ENCODE measurements at places on chromosomes 3 and 15.
A peak's percentile ranks its signal among the peaks of the same experiment; 100 is the strongest.

DNA sequence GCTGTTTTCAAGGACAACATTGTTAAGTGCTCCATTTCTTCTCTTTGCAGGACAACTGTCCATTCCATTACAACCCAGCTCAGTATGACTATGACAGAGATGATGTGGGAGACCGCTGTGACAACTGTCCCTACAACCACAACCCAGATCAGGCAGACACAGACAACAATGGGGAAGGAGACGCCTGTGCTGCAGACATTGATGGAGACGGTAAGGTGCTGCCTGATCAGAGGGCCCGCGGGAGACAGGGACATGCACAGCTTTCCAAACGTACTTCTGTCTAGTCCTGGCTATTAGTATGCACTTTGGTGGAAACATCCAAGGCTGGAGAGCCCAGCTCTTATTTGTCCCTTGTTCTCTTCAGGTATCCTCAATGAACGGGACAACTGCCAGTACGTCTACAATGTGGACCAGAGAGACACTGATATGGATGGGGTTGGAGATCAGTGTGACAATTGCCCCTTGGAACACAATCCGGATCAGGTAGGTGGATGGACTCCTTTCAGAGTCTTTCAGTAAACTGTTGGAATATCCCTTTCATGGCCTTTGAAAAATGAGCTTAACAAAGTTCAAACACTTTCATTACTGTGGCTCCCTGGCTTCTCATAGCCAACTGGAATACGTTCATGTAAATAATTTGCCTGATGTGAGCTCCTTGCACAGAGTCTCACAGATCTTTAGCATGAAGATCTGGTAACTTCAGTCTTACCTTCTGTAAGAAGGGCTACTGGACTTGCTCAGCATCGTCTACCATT lies 10.4 kb downstream of the THBS1 start:
- DNase-seq = peak; percentile 48

DNA sequence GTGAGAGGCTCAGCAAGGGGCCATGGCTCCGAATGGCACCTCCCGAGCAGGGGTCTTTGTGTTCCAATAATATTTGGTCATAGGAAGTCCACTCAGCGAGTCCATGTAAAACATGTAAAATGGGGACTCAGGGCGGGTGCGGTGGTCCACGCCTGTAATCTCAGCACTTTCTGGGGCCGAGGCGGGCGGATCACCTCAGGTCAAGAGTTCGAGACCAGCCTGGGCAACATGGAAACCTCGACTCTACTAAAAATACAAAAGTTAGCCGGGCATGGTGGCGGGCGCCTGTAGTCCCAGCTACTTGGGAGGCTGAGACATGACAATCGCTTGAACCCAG lies 26.4 kb downstream of the EFCC1 start:
- DNase-seq = no peak

- DNase-seq = peak; percentile 8
Measured at GRCh38 chr3:194833114-194833910, 147.6 kb downstream of the FAM43A start.

- DNase-seq = no peak
Measured at GRCh38 chr15:89367485-89368451, 33.1 kb upstream of the POLG start.

- no peak for DNase-seq
Measured at GRCh38 chr3:30539206-30539605, 67.2 kb upstream of the TGFBR2 start.

DNA sequence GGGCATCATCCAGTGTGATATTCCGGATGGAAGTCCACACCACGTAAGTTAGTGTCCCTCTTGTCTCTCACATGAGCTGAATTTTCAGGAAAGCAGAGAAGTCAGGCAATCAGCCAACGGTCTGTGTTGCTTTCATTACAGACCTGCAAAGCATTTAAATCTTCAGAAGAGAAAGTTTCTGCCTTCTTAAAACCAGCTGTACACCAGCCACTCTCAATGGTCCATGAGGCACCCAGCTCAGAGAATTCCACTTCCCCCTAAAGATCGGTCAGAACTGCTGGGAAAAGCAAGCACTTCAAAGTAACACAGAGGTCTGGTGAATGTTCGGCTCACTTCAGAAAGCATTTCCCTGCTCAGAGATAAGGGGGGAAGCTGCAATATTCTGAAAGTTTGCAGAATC lies 903.7 kb downstream of the EPHA3 start:
- no peak for DNase-seq

GRCh38 chr3:41117398-41117870 lies 81.9 kb upstream of the CTNNB1 start:
- DNase-seq = peak; percentile 93

DNA sequence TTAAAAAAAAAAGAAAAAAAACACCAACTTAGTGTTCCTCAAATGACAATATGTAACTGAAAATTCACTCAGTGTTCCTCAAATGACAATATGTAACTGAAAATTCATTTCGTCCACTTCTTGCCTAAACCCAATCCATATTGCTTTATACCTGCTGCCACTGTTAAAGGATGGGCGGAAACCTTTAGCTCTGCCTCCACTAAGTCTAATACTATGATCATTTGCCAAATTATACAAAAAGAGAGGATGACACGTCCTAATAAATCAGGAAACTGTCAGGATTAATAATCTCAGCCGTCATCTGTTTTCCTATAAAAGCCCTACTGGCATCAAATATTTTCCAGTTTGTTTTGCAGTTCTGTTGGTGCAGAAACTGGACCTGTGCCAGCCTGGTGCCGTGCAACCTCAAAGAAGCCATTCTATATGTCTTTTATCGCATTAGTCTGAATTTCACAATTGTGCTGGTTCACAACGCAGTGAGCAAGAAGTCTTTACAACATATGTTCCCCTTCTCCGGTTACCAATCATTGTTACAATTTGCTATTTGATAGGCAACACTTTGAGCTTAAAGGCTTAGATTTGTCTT lies 160.4 kb upstream of the KCNH8 start:
- DNase-seq = no peak

DNA sequence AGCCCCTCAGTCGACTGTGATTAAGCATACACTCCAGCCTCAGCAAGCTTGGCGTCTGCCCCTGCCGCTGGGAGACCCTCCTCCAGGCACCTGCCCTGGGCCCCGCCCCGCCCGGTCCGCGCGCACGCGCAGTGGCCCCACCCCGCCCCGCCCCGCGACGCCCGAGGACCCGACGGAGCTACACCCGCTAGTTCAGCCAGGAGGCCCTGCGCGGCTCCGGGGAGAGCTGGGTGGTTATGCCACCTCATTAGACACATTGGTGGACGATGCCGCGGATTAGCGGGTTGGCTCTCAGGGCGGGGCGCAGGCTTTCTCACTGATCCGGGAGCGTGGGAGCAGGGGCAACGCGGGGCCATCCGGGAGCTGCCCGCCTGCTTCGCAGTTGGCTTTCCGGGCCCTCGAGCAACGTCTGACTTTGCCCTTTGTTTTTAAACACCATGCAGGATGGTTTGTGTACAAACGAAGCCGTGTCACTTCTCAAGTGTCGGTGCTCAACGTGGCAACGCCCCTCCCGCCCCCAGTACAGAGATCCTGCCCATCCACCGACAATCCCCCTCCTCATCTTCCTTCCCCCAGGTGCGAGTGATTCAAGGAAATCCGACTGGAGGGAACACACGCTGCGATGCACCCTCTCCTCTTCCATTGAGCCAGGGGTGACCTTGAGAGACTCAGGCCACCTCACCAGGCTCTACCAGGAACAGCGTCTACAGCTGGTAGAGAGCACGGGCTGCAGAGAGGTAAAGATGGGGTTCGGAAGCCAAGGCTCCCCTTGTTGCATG lies 109.3 kb downstream of the SHQ1 start:
- DNase-seq = peak; percentile 14

GRCh38 chr15:26391567-26392194 lies 381.2 kb downstream of the GABRB3 start:
- no peak for DNase-seq

- DNase-seq = no peak
Measured at GRCh38 chr15:89864958-89865739, 28.6 kb downstream of the AP3S2 start.

DNA sequence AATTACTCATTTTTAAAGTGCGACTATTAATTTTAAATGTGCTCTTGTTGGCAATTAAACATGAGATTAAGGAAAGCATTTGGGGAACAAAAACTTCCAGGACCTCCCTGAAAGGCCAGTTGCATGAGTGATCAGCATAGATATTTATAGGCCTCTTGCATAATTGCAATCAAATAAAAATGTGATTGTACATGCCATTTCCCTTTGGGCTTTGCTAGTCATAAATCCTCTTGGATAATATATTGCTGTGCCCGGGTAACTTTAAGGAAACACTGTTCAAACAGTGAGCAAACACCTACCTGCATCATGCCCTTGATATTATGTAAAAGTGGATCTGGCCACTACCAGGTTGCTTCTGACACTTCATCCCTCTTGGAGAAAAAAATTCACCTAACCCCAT lies 239.1 kb downstream of the MCTP2 start:
- no peak for DNase-seq

DNA sequence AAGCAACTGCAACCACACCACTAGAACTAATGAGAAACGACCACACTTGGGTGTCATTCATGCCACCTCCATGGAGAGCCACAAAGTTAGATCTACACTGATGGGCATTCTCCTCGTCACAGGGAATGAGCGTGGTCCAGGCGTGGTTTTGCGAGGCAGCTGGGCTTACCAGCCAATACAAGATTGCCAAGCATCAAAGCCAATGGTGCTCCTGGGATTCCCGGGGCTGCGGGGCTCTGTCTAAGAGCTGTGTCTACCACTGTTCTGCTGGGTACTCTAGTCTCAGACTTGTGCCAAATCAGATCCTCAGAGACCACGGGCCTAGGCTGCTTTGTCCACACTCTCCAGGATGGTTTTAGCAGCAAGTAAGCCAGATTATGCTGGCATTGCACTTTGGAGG lies 43.8 kb downstream of the RAB6B start:
- DNase-seq = no peak

DNA sequence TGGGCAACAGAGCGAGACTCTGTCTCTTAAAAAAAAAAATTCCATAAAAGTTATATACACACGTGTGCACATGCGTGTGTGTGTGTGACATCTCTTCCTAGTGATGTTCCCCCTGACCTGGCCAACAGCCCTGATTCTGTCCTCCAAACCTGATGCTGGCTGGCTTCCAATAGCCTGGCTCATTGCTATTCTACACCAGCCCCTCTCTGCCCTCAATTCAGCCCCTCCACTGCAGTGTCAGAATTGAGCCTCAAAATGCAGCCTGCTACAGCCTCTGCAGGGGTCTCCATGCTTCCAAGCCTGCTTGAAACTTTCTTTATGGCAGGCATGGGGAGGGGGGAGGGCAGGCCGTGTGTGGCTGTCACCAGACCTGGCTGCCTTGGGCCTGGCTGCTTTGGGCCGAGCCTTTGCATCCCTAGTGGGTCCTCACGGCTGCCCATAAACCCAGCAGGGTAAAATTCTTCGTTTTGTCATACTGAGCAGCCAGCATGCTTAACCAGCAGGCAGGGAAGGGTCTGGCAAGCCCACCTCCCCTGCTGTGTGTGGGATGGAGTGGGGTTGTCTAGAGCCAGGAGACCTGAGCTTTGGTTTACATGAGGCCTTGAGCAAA lies 22.7 kb upstream of the DOCK3 start:
- DNase-seq = no peak

DNA sequence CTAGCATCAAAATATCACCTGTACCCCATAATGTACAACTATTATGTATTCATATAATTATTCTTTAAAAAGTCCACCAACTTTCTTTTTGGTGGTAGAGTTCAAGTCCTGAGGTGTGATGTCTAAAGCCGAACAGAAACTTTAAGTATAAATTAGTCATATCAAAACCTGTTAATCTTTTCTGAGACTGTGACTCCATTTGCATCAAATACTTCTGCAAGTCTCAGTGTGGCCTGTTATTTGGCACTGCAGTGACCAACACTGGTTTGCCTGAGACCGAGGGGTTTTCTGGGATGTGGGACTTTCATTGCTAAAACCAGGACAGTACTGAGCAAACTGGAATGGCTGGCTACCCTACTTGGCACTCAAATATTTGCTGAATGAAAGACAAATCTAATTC lies 7.3 kb downstream of the NGLY1 start:
- no peak for DNase-seq

GRCh38 chr3:52422669-52423068 lies 22.2 kb downstream of the SEMA3G start:
- no peak for DNase-seq

DNA sequence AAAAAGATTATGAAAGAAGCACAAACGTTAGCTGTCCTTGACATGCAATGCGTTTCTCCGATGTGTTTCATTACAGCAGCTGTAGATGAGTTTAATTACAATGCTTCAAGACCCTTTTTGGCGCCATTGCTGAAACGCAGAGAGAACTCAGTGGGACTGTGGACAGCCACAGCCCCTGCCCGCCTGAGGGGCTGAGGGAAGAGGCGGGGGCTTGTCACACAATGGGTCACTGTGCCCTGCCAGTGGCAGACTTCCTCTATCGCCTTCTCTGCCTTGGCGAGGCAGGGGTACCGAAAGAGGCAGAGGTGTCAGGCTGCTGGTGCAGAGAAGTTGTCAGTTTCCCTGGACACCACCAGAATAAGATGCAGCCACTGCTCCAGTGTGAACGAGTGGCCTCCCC lies 252.0 kb downstream of the NR2F2 start:
- DNase-seq = no peak

DNA sequence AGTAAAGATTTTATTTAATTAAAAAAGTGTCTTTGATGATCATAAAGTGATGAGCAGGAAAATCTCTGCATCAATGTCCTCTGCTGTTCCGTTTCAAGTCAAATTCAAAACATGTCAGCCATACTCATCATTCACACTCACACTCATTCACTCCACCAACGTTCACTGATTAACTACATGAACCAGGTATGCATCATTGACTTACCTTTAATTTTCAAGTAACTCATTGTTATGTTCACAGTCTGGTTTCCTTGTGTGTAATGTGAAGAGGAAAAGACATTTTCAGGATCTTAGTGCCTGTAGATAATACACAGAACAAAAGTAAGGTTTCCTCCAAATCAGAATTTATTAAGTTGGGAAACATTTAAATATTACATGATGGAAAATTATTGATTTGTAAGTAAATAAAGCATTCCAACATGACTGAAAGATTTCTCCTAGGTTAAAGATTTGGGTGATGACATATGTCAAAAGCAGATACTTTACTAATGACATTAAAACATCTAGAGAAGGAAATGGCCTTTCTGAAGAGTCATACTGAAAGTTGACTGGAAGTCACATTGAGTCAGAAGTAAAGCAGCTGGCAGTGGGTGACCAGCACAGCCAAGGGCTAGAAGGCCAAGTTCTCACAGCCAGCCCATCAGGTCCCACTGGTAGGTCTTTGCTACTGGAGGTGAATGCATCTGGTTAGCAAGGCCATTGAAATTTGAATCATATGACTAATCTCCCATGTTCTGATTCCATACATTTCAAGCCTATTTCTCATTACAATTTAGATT lies 251.9 kb downstream of the CDIN1 start:
- DNase-seq = peak; percentile 88

- DNase-seq = peak; percentile 77
Measured at GRCh38 chr15:33086500-33087121, 107.9 kb downstream of the FMN1 start.

All from fibroblast of skin of right quadriceps (primary cell).